ENCODE measurements at places on chromosomes 5 and 9. TPM values are rescaled to one million over a fixed set of nuclear protein-coding genes. Genes with fewer than 3 reads are reported as not detected.

GRCh38 chr9:87609002-87609401, 111.3 kb downstream of the DAPK1 start:
- DNase-seq = no peak

- DNase-seq = no peak
These were observed 147.3 kb upstream of the COL5A1 start for GRCh38 chr9:134494273-134494815.

- no peak for DNase-seq
These were observed 19.7 kb downstream of the OR2V2 start for GRCh38 chr5:181166812-181167733.

DNA sequence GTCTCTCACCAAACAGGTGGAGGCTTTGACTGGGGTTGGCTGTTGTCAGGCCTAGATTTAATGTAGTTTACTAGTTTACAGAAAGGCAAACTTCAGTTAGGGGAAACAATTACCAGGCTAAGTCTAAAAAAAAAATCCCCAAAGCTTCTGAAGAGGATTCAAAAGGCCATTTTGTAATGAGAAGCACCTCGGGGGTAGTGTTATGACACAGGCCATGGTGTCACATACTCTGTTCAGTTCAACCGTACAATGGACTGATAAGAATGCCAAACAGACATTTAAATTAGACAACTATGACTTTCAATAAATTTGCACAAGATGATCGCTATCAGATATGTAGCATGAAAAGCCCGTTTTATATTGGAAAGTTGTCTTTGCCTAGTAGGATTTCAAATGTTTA, 120.1 kb upstream of the PCA3 start:
- no peak for DNase-seq

DNA sequence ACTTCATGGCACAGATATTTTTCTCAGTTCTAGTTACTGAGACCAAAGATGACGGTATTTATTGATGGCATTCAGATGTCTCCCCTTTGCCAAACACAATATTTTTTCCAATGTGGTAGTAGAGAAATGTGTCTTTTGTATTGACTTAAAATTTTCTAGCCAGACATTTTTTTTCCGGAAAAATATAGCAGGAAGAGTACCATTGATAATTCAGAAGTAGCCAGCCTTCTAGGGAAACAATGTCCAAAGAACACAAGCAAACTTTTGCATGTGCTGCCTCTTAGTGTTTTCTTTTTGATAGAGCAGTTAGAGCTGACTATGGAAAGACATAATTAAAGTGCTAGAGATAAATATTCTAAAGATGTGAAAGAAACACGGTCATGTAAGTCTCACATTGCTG, 231.4 kb downstream of the MARCHF11 start:
- DNase-seq = no peak

- peak; percentile 34 for DNase-seq
These were observed 113.2 kb downstream of the DCP2 start for GRCh38 chr5:113089653-113090335.

- DNase-seq = peak; percentile 43
These were observed 2.5 kb downstream of the FST start for GRCh38 chr5:53482717-53483638.

DNA sequence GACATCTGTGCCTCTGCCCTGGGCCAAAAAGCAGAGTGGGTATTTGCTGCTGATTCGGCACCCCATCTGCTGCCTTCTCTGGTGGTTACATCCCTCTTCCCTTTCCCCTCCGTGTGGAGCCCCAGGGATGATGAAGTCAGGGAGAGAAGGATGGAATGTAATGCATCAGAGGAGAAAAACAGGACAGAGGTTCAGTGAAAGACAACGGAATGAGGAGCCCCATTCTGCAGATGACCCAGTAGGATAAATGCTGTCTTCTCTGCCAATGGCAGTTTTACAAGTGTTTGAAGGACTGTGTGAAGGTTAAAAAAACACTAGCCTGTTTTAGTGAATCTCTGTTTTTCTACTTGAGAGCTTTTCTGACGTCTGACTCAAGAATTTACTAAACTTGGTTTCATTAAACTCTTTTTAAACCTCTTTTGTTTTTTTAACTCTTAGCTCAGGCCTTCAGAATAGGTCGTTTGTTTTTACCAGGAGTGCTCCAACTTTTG, 86.3 kb downstream of the NLN start:
- DNase-seq = no peak

GRCh38 chr5:39426746-39427105, 1.9 kb upstream of the DAB2 start:
- no peak for DNase-seq

GRCh38 chr5:102853680-102854079, 98.6 kb downstream of the PAM start:
- DNase-seq = no peak

GRCh38 chr9:7192266-7192665, 434.5 kb downstream of the KDM4C start:
- no peak for DNase-seq

DNA sequence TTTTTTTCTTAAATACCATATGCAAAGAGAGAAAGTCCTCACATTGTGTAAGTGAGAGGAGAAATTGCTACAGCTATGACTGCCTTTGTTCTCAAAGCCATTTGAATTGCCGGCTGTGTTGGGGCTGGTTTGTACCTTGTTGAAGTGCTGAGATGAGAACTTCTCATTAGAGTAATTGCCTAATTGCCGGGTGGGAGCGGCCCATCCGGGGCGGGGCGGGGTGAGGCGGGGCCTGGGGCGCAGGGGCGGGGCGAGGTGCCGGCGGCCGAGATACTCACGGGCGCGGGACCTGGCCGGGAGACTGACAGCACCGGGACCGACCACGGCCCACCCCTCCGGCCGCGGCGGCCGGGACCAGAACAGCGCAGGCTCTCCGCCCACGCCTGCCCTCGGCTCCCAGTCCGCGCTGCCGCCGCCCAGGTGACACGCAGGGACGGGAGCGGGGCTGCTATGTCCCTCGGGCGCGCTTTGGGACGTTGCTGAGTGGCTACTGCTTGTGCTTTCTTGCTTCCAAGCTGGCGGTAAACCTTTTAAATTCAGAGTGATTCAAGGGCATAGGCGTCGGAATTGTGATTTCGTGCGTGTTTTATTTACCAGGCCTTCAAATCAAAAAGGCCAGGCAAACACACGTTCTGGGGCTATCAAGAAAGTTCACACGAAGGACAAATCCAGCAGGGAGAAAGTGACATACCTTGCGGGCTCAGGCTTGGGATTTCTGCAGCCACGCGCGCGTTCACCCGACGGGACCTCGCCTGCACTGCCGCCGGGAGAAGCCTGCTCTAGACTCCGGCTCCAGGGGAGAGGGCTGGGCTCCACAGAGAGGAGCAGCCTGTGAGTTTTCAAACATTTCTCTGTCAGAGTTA, 269.1 kb downstream of the FANCC start:
- DNase-seq = peak; percentile 68

GRCh38 chr5:89069591-89069990, 186.6 kb upstream of the MEF2C start:
- DNase-seq = no peak

DNA sequence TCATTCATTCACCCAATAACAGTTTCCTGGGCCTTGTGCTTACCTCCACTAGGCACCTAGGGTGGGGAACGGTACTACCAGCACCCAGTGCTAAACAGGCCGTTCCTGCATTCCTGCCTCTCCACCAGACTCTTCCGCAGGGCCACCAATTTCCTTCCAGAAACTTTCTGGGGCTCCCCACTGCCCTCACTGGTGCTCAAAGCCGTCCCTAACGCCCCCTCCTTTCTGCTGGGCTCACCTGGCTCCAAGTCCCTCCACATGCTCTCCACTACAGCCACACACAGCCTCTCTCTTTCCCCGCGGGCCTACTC, 1.4 kb downstream of the PHF19 start:
- no peak for DNase-seq

DNA sequence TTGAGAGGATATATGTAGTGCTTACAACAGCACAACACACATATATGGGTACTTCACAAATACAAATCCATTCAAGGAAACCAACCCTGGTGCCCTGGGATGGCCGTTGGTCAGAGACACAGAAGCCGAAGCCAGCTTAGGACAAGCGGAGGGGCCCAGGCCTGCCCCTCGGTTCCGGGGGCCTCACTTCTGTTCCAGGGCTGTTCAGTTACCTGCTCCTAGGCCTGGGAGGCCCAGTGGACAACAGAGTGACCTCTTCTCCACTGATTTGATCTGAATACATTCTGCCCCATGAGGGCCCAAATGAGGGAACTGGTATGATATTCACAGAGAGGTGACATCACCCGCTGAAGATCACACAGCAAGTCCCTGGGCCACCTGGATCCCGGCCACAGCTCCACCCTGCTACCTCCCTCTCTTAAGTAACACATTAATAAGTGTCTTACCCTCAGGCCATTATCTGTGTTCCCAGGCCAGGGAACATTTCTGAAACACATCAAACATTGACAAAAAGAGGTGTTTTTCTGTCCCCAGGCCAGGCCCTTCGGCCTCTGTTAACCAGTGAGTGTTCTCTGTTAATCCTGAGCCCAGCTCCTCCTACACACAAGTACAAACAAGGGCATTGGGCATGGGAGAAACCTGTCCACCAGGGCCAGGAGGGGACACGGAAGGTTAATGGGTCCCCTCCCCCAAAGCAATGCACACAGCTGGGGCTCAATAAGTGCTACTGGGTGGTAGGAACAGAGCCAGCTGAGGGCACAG, 4.5 kb upstream of the GRHPR start:
- DNase-seq = no peak

DNA sequence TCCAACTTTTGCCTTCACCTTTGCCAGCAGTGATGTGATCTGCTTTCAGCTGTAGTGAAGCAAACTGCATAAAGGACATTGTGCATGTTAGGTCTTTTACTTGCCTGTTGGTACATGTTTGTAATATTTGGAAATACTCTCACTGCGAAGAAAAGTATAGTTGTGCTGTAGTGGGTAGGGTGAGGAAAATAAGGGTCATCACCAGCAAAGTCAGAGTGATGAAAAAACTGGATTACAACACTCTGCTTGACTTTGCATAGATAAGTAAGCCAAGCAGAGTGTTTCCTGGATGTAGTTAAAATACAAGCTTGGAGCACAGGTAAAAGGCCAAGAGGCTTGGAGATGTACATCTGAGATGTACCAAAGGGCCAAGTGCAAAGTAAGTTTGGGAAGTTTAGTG, 16.7 kb downstream of the TGFBR1 start:
- DNase-seq = no peak

GRCh38 chr9:86521322-86521721, 167.1 kb upstream of the TUT7 start:
- no peak for DNase-seq

DNA sequence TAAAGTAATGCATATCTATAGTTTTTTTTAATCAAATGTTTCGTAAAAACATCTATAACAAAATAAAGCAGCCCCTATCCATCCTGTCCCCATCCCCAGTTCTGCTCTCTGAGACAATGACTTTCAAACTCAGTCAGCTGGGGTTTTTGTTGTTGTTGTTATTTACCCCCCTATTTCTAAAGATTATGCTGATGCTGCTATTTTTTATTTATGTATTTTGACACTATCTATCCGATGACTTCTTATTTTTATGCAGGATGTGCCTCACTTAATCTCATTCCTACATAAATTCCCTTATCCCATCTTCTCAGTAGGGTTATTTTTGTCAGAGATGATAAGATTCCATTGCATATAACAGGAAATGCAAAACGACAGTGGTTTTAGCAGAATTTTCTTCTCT, 45.3 kb upstream of the ENTREP1 start:
- no peak for DNase-seq

- no peak for DNase-seq
These were observed 5.0 kb upstream of the QRFP start for GRCh38 chr9:130901498-130902203.

- DNase-seq = no peak
These were observed 41.8 kb upstream of the LHFPL2 start for GRCh38 chr5:78690253-78690972.

- no peak for DNase-seq
These were observed 45.9 kb upstream of the CEMIP2 start for GRCh38 chr9:71814226-71814625.

GRCh38 chr5:20833081-20833627, 845.2 kb upstream of the CDH18 start:
- no peak for DNase-seq

PKD2L2 gene
- not detected for total RNA-seq

PCDHA1 gene
- not detected for total RNA-seq

TAS2R1 gene
- not detected for total RNA-seq

MSX2 gene
- 29.5 TPM for total RNA-seq

SRD5A1 gene
- 6.6 TPM for total RNA-seq

CDC25C gene
- not detected for total RNA-seq

PLEKHG4B gene
- 9.5 TPM for total RNA-seq

PLAC8L1 gene
- 1.1 TPM for total RNA-seq

ASPN gene
- total RNA-seq = 7.5 TPM

PCDHA10 gene
- 1.5 TPM for total RNA-seq

C7 gene
- total RNA-seq = 209 TPM

ARL14EPL gene
- not detected for total RNA-seq
